Activated T-helper 1 cell treated with anti-CD3 and anti-CD28 coated beads, Interleukin-2, amount 50 U/mL, for 16 hours (primary cell): ENCODE measurements at places on chromosomes 12 and 14.

- no peak for DNase-seq
Observed at GRCh38 chr12:9668161-9669018, 1.1 kb upstream of the CLEC2D start.

DNA sequence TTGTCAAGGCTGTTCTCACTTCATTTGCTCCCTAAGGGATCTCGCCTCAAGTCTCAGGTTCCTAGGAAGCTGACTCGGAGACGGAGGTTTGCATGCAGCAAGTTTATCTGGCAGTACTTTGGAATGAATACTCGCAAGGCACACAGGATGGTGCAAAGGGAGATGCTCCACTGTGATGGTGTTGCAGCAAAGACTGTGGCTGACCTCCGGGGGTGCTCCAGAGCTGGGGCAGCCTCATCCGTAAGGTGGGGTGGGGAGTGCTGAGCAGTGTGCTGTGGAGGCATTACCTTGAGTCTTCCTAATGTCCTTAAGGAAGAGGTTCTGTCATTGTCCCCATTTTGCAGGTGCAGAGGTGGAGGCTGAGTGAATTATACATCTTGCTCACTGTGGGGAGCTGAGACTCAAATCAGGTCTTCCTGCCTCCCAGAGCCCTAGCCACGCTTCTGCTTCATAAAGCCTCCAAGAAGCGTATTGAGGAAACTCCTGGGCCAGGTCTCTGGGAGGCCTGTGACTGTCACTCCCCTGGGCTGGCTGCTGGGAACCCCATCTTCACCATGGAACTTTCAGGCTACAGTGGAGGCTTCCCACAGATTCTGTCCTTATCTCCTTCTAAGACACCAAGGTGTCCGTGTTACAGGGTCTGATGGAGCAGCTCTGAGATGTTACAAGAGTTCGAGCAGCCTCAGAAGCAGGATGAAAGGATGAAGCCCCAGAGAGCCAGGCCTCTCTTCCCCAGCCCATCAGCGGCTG lies 39.5 kb downstream of the GALNT16 start:
- DNase-seq = no peak

- no peak for DNase-seq
Observed at GRCh38 chr12:96416033-96416799, 16.0 kb upstream of the CDK17 start.

DNA sequence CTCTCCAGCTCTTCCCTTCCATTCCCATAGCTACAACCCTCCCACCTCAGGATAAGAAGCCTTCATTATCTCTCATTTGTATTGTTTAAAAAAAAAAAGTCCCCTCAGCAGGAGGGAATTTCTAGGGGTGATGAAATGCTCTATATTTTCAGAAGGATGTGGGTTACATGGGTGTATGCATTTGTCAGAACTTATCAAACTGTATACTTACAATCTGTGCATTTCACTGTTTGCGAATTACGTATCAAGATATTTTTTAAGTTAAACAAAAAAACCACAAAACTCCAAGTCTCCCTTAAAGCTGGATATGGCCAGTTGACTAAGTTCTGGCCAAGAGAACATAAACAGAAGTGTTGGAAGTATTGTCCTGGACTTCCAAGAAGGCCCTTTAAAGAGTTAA lies 2.0 kb upstream of the FKBP11 start:
- no peak for DNase-seq

DNA sequence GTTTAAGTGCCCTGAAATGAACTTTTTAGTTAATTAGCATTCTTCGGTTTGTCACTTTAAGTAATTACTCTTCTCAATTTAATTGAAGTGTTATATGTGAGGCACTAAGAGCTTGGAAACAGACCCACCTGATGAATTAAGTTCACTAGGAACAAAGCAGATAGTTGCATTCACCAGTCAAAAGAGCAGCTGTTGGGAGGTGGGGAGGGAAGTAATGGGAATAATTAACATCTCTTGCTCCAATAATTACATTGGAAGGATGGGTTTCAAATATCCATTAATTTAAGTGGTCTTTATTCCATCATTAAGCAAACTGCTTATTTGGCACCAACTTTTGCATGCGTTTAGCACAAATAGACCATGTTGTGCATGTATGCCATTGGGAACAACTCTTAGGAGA lies 667.2 kb downstream of the GALC start:
- no peak for DNase-seq

DNA sequence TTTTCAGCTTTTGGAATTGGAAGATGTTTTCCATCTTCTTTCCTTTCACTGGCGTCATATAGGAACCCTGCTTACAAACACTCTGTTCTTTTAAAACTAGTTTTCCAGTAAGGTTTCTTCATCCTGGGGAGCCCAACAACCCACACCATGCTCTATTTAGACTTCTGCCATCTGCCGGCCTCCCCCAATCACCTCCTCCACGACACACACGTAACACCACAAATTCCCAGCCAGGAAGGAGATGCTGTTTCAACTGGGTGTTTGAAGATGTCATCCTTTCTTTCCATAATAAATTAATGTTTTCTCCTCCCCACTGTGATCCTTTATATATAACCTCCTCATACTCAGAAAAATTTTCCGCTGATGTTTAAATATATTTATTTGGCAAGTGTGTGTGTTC lies 231.4 kb upstream of the DDHD1 start:
- no peak for DNase-seq

DNA sequence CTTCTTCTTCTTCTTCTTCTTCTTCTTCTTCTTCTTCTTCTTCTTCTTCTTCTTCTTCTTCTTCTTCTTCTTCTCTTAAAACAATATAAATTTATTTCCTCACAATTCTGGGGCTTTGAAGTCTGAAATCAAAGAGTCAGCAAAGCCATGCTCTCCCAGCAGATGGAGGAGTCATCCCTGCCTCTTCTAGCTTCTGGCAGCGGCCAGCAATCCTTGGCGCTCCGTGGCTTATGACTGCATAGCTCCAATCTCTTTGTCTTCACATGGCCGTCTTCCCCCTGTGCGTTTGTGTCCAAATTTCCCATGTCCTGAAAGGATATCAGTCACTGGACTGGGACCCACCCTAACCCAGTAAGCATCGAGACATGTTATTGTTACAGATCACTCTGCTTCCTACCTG lies 22.9 kb downstream of the KCNA1 start:
- no peak for DNase-seq

GRCh38 chr12:112422531-112422930 lies 3.8 kb downstream of the PTPN11 start:
- DNase-seq = no peak

DNA sequence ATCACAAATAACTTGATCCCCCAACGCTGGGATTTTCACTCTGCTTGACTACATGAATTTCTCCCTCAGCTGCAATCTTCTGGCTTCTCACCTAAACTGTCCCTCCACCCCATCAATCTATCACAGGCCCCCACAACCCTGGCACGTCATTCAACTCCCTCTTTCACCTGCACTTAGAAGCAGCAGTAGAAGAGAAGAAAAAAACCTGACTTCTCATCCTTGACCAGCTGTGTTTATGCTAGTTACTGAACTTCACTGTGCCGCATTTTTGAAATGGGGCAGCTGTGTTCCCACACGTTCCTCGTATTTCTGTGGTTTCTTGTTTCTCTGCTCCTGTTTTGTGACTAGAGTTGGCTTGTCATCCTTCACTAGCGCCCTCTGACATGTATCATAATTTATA lies 35.0 kb downstream of the ITPR2 start:
- DNase-seq = no peak

- no peak for DNase-seq
Observed at GRCh38 chr14:28707814-28708213, 58.8 kb upstream of the FOXG1 start.

- DNase-seq = no peak
Observed at GRCh38 chr12:49813131-49813530, 15.1 kb downstream of the NCKAP5L start.

GRCh38 chr14:69270795-69271708 lies 11.1 kb downstream of the GALNT16 start:
- DNase-seq = no peak
